ENCODE measurements at places on chromosomes 12 and 14.
A peak's percentile ranks its signal among the peaks of the same experiment; 100 is the strongest.

GRCh38 chr14:98803196-98803595 lies 468.8 kb downstream of the BCL11B start:
- no peaks in the 10 kb centered on the region for H3K4me1 ChIP-seq
- H3K36me3 ChIP-seq: no peaks in the 10 kb centered on the region
- no peaks in the 10 kb centered on the region for H3K27me3 ChIP-seq

DNA sequence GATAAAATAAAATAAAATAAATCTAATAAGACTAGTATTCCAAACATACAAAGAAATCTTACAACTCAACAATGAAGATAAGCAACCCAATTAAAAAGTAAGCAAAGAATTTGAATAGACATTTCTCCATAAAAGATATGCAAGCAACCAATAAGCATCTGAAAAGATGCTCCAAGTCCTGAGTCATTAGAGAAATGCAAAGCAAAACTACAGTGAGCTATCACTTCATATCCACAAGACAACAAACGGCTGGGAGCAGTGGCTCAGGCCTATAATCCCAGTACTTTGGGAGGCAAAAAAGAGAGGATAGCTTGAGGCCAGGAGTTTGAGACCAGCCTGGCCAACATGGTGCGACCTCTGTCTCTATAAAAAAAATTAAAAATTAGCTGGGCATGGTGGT lies 26.8 kb downstream of the ZFYVE1 start:
- H3K27ac ChIP-seq: no peak overlapping the region
- no peak for DNase-seq
- H3K36me3 ChIP-seq: peaks cover 37% of the 10 kb centered on the region
- peaks cover 9% of the 10 kb centered on the region for H3K4me1 ChIP-seq
- no peak overlapping the region for H3K4me3 ChIP-seq
- H3K27me3 ChIP-seq: no peaks in the 10 kb centered on the region

- no peak overlapping the region for H3K27ac ChIP-seq
- no peaks in the 10 kb centered on the region for H3K36me3 ChIP-seq
- no peaks in the 10 kb centered on the region for H3K27me3 ChIP-seq
- DNase-seq: no peak
- no peaks in the 10 kb centered on the region for H3K4me1 ChIP-seq
- no peak overlapping the region for H3K4me3 ChIP-seq
Observed at GRCh38 chr12:38417101-38417500, 100.5 kb downstream of the ALG10B start.

DNA sequence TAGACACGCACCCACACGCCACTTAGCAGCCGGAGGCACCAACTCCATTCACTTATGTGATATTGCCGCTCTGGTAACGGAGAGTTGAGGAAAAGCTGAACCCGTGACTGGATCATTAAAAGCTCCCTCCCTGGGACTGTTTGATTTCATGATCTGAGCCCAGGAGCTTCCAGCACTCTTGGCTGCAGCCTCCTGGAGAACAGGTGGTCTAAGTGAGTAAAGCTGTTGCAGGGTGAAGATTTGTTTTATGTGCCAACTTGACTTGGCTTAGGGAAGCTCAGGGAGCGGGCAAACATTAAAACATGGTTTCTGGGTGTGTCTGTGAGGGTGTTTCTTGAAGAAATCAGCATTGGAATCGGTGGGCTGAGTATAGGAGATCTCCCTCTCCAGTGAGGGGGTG lies 16.9 kb upstream of the TMEM132C start:
- no peaks in the 10 kb centered on the region for H3K4me1 ChIP-seq
- H3K27me3 ChIP-seq: no peaks in the 10 kb centered on the region
- H3K36me3 ChIP-seq: no peaks in the 10 kb centered on the region

DNA sequence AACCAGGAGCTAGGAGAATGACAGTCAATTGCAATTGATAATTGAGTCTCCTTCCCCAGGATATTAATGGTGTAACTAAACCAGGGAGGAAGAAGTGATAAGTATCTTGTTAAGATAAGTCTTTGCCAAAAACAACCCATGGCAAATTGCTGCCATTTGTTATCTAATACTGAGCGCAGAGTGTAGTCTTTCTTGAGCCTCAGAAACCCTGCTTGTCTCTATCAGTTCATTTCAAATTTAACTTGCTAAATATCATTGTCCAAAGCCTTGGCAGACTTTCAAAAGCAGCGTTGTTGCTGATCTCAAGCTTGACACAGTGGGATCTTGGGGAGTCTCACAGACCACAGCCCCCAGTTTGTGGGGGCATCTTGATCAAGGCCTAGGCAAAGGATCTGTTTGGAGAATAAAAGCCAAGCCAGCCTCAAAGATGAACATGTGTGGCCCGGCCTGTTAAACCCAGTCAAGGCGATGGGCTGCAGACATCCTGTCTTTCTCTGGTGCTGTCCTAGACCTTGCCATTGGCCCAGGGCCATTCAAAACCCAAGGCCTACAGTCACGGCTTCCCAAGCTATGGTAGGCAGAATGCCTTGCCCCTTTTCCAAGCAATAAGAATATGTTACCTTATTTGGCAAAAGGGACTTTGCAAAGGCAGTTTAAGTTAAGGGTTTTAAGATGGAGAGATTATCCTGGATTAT lies 164.2 kb downstream of the CHST11 start:
- no peak for DNase-seq
- H3K4me1 ChIP-seq: peaks cover 4% of the 10 kb centered on the region
- H3K36me3 ChIP-seq: no peaks in the 10 kb centered on the region
- no peak overlapping the region for H3K4me3 ChIP-seq
- H3K27ac ChIP-seq: no peak overlapping the region
- H3K27me3 ChIP-seq: no peaks in the 10 kb centered on the region

DNA sequence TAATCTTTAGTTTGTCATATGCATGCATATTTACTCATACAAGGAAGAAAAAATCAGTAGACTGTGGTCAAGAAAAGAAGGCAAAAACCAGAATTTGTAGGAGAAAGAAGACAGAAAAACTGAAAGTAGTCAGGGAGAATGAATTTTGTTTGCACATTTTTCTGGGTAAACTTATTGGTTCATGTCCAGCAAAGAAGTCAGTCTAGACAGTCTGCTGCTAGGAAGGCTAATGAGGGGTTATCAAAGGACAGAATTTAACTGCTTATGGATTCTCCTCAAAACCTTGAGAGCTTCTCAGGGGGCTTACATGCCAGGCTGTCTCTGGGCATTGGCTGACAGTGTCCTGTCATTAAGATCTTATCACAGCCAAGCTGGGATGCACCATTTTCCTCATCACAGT lies 293.9 kb downstream of the RPAP3 start:
- no peak for DNase-seq
- no peaks in the 10 kb centered on the region for H3K4me1 ChIP-seq
- no peak overlapping the region for H3K27ac ChIP-seq
- no peaks in the 10 kb centered on the region for H3K27me3 ChIP-seq

DNA sequence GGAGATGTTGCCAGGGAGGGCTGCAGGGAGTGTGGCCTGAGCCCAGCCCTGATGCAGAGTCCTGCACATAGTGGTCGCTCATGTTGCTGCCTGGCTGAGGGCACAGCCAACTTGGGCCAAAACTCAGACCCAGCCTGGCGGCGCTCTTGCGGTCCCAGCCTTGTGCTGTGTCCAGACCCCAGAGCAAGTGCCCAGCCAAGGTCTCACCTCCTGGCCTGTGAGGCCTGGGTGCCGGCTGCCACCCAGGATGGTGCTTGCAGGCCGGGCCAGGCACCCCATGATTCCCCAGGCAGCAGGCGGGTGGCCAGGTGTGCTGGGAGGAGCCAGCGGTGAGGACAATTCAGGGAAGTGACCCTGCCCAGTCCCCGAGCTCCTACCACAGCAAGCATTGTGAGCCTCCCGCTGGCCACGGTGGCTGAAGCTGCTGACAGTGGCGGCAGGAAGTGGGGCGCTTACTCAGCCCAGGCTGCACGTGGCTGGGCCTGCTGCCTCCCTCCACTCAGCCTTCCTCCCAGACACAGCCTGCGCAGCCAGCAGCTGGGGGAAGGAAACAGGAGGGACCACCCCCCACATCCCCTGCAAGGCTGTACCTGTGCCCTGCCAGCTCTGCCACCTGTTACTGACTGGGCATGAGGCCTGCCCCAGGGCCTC lies 17.7 kb upstream of the PGF start:
- H3K4me3 ChIP-seq: no peak overlapping the region
- H3K27ac ChIP-seq: peak overlapping the region; percentile 38
- no peaks in the 10 kb centered on the region for H3K36me3 ChIP-seq
- H3K27me3 ChIP-seq: no peaks in the 10 kb centered on the region

DNA sequence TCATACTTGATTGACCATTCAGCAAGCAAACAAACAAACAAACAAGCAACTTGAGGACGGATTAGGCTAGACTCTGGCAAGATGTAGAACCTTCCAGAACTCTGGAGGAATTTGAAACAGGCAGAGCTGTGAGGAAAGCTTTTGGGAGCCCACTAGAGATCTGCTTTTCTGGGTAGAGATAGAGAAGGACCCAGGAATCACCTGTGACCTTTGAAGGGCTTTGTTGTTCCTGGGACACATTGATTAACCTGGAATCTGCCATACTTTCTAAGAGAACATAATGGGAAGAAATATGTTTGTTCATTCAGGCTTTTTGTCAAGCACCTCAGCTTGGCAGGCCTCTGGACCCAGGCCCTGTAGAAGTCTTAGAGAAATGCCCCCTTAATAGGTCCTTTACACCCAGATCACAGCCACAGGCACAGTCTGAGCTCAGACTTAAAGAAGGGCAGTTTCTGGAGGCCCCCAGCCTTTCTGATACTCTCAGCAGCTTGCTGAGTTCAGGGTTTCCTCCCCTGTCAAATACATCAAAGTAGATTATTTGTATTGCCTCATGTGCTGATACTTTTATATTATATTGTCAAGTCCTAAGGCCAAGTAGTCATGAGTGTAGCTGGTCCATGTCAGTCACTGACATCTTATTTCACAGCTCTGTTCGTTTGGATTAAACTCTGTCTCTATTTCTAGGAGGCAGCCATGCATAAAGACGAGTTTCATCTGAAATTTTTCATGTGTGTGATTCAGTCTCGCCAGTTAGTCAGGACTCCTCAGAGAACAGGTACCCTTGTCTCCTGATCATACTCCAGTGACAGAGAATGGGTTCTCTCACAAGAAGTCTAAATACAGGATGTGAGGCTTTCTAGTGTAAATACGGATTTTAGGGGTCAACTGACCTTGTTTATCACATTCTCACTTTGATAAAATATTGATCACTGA lies 1.1 kb upstream of the SENP1 start:
- peaks cover 23% of the 10 kb centered on the region for H3K4me1 ChIP-seq
- peak overlapping the region; percentile 92 for H3K27ac ChIP-seq
- peak overlapping the region; percentile 96 for H3K4me3 ChIP-seq
- H3K36me3 ChIP-seq: no peaks in the 10 kb centered on the region
- no peaks in the 10 kb centered on the region for H3K27me3 ChIP-seq

Measured in esophagus muscularis mucosa (tissue), 4 donors.